ENCODE measurements at places on chromosomes 6 and 20.

GRCh38 chr6:6834356-6835222, 246.1 kb downstream of the LY86 start:
- DNase-seq, result no peak

- DNase-seq, result no peak
Measured at GRCh38 chr6:76862936-76863335, 600.4 kb downstream of the HTR1B start.

DNA sequence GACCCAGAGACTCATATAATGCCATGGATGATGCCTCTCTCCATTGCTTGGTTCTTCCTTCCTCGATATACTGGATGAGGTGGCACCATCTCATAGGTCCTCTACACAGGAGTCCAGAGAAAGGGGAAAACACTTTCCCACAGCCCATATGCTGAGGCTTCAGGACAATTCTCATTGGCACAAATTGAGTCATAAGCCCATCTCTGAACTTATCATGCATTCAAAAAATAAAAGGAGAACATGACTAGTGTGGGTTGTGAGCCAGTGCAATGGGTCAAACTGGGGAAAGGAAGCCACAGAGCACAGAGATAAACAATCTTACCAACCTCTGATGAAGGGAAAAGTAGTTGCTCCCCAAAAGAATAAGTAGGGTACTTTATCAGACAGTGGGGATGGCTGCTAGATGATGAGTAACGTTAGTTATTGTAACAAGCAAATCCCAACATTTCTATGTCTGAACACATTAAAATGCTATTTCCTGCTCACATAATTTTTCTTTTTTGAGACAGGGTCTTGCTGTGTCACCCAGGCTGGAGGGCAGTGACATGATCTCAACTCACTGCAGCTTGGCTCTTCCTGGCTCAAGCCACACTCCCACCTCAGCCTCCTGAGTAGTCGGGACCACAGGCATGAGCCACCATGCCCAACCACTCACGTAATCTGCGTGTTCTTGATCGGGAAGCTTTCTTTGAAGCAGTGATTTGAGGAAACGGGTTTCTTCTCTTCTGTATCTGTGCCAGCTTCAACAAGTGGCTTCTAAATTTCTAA, 27.0 kb downstream of the SOD2 start:
- no peak for DNase-seq

DNA sequence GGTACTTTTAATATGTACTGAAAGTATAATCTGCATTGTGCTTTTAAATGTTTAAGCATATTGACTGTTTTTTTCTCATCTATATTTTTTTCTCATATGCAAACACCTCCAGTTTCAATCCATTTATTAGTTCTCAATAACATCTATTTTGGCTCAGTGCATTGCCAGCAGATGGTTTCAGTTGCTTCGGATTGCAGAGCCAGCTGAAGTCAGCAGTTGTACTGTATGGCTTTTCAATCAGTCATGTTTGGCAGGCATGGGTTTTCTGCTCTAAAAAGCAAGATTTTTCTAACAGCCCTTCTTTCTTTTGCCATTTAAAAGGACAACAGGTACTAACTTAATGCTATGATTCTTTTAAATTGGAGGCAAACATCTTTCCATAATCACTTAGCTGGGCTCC, 121.2 kb downstream of the CD109 start:
- DNase-seq, result no peak

DNA sequence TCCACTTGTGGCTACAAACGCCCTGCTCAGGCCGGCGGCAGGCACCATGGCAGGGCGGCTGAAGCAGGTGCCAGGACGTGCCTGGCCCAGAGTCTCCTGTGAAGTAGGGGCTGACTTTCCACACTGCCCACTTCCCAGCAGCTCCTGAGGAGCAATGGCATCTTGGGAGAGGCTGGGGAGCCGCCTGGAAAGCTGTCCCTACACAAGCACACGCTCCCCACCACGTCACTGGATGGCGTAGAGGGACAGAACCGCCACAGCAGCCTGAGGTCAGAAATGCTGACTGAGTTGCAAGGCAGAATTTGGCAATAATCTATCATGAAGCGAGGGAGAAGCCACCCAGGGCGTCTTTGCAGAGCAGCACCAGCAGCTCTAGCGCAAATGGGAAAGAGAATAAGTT, 86.3 kb downstream of the NINL start:
- no peak for DNase-seq

- no peak for DNase-seq
Measured at GRCh38 chr6:84062519-84063154, 29.1 kb downstream of the MRAP2 start.

GRCh38 chr6:34213772-34214171, 22.9 kb upstream of the HMGA1 start:
- no peak for DNase-seq

DNA sequence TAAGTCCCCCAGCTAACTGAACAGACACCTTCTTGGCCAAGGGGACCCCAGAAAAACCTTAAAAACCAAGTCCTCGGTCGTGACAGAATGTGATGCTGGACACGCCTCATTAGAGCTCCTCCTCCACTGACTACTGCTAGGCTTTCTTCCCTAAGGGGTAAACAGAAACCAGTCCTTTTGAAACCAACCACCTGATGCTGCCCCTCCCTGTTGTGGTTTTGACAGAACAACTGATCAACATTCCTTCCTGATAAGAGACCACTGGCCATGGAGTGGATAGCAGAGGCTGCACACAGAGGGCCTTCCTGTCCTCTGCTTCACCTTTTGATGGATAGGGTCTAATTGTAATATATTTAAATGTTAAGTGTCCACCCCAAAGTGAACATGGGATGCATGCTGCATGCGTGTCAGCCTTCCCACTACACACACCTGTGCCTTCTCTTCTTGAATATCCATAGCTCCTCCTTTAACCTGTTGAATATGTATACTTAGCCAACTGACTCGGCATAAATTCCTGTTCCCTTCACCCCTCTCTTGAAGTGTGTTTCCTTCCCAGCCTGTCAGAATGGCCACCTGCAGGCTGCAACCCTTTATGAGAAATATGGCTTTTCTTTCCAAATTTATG, 27.9 kb upstream of the SLC2A12 start:
- DNase-seq, result no peak

DNA sequence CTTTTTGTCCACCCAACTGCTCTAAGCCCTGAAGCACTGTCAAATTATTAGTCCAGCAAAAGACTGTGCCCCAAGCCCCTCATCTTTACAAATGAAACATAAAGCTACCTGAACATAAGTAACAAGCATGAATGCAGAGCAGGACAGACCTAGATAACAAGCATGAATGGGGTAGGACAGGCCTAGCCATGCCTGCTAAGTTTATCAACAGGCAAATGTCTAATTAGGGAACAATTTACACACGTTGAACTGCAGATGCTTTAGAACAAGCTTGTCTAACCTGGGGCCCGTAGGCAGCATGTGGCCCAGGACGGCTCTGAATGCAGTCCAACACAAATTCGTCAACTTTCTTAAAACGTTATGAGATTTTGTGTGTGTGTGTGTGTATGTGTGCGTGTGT, 13.6 kb downstream of the FBXO30 start:
- no peak for DNase-seq

DNA sequence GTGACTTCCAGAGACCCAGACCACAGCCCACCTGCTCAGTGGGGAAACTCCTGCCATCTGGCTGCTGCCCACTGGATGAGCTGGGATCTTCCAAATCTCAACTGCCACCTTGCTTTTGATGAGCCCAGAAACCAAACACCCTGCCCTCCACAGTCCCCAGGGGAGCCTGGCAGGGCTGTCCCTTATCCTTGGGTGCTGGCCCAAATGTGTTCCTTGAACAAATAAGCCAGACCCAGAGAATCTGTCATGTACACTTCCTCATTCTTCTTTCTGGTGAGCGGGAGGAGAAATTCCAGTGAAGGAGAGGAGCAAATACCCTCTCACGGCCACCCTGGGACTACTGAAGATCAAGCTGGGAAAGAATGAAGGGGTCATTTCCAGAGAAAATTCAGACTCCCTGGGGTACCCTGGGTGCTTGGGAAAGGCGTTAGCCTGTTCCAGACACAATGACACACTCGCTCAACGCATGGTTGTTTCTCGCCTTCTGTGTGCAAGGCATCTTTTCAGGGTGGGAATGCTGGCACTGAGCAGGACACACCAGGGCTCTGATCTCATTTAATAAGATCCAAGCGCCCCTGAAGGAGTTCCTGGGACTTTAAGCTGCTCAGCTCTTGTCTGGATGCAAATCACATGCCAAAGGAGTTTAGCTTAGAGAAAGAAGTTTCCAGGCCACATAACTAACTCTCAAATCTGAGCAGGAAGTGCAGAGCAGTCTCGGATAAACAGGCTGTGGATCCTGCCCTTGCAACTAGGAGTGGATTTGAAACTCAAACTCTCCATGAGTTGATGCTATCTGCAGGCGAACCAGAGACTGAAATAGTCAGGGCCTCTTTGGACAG, 38.5 kb downstream of the PXDC1 start:
- DNase-seq, result no peak

DNA sequence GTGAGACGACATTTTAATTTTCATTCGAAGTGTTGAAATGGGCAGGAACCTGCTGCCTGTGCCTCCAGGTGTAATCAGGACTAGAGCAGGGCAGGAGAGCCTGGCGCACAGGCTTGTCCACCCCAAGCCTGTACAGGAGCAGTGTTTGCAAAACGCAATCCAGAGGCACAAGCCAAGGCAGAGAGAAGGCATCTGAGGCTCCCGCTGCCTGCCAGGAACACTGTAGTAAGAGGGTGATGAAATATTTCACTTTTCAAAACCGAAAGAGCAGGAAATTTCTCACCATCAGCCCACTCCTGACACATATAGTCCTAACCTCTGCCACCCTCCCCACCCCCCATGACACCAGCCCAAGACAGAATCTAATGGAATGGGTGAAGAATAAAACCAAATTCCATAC, 132.5 kb downstream of the RTN4IP1 start:
- DNase-seq, result no peak

DNA sequence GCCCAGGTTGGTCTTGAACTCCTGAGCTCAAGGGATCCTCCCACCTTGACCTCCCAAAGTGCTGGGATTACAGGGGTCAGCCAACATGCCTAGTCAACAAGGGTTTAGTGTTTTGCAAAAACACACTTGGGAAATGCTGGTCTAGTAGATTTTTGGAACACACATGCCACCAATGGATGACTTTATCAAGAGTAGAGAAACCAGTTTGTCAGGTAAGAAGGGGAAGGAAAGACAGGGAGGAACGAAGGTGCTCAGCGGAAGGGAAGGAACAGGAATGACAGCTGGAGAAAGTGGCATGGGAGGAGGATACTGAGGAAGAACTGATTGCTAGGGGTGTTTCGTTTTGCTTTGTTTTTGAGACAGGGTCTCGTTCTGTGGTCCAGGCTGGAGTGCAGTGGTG, 15.6 kb upstream of the SEC63 start:
- no peak for DNase-seq

GRCh38 chr6:73515204-73515655, 5.6 kb downstream of the EEF1A1 start:
- DNase-seq, result no peak

DNA sequence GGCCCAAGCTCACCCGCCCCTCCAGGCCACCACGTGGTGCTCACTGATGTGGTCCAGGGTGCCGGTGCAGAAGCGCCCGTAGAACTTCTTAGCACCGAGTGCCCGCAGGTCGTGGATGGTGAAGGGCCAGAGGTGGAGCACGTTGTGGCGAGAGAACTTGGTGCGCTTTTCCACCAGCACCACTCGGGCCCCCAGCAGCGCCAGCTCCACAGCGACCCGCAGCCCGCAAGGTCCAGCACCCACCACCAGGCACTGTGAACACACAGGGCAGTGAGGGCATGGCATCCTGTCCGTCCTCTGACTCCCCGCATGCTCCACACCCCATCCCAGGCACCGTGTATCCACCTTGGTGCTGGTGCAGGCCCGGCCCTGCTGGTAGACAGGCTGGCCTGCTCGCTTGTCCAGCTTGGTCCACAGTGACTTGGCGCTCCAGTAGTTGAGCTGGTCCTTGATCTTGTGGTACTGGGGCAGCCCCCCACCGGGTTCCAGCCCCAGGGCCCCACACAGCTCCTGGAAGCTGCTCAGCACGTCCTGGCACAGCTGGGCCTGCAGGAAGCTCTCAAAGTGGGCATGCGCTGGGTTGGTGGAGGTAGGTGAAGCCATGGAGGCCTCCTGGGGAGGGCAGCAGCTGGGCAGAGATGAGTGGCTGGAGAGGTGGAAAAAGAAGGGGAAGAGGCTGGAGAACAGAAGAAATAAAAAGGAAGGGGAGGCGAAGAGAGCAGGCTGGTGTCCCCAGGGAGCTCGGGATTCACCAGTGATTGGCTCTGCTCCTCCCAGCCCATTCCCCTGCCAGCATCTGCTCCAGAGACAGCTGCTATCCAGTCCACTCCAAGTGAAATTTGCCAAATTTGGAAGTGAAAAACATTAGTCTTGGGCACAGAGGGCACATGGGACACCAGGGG, 1.7 kb downstream of the MICAL1 start:
- no peak for DNase-seq

DNA sequence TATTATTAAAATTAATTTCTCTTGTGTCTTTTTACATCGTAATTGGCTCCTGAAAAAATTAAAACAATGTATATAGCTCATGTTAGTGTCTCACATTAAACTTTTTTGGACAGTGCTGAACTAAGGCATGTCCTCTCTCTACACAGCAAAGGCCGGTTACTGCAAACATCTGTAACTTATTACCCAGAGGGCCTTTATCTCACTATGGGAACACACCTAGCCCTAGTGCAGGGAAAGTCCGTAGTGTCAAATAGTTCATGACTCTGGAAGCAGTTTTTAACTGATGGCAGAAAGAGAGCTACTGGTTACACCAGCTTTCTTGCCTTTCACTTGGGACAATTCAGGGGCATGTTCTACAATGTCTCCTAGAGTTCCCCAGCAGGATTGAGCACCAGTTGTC, 82.2 kb downstream of the PAK5 start:
- DNase-seq, result no peak

- no peak for DNase-seq
Measured at GRCh38 chr6:164286011-164286410, 871.5 kb downstream of the QKI start.

GRCh38 chr6:50128420-50129005, 78.8 kb upstream of the DEFB112 start:
- DNase-seq, result no peak

Measured in stimulated activated CD8-positive, alpha-beta memory T cell treated with anti-CD3 and anti-CD28 coated beads, Interleukin-4, amount 100 ng/mL, for 4 hours (primary cell).